ENCODE measurements at places on chromosomes 16 and 17.

GRCh38 chr17:48995974-48996721 lies 1.0 kb upstream of the IGF2BP1 start:
- no peak for DNase-seq

- DNase-seq = no peak
Measured at GRCh38 chr17:79465681-79466025, 145.2 kb downstream of the RBFOX3 start.

DNA sequence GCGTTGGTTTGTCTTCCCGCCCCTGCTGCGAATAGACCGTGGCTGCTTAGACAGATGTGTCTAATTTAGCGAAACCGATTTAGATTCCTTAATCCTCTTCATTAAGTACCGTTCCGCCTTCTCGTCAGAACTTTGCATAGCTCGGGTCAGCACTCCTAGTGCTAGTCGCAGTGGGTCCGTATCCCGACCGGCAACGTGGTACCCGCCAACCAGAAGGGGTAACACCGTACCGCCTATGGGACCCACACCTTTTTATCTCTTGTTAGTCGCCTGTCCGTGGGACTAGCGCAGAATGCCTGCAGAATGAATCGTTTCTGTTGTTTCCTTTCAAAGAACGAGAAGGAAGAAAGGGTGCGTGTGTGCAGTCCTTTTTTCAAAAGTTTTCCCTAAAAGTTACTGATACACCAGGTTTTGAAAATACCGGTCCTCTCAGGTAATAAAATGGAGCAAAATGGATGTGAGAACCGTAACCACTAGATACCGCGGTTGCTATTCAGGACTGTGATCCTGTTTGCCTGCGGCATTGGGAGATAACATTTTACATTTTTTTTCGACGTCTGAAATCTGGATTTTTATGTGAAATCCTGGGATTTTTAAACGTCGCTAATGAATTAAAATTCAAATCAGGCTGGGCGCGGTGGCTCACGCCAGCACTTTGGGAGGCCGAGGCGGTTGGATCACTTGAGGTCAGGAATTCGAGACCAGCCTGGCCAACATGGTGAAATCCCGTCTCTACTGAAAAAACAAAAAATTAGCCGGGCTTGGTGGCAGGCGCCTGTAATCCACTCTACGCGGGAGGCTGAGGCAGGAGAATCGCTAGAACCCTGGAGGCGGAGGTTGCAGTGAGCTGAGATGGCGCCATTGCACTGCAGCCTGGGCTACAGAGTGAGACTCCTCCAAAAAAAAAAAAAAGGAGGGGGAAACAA lies 998 bp upstream of the SRSF1 start:
- DNase-seq = no peak

DNA sequence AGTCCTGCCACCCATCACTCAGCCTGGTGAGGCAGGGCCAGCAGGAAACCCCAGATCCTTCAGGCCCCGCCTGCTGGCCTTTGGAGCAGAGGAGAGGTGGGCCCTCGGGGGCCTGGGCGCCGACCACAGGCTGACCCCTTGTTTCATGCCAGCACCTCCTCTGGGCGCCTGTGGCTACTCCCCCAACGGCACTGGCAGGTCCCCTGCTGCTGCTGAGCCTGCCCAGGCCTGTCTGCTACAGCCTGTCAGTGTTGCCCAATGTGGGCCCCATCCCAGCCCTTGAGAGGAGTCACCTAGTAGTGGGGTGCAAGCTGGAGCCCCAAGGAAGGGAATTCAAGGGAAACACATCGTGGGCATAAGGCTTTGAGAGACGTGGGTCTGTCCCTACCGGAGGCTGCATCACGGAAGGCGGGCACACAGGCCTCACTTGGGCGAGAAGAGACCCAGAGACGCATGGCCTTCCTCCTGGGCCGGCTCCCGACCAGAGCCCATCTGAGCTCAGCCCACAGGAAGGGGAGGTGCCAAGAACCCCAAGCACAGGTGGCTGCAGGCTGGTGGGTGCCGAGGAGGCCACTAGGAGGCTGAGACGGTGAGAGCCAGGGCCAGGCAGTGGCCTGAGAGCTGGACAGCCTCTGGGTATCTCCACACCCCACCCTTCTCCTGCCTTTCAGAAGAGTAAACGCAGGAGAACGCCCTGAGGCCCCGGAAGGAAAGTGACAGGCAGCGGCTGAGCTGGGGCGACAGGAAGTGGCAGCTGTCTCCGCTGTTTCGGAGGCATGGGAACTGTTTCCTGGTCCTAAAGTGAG lies 8.0 kb upstream of the FASN start:
- peak; percentile 48 for DNase-seq

DNA sequence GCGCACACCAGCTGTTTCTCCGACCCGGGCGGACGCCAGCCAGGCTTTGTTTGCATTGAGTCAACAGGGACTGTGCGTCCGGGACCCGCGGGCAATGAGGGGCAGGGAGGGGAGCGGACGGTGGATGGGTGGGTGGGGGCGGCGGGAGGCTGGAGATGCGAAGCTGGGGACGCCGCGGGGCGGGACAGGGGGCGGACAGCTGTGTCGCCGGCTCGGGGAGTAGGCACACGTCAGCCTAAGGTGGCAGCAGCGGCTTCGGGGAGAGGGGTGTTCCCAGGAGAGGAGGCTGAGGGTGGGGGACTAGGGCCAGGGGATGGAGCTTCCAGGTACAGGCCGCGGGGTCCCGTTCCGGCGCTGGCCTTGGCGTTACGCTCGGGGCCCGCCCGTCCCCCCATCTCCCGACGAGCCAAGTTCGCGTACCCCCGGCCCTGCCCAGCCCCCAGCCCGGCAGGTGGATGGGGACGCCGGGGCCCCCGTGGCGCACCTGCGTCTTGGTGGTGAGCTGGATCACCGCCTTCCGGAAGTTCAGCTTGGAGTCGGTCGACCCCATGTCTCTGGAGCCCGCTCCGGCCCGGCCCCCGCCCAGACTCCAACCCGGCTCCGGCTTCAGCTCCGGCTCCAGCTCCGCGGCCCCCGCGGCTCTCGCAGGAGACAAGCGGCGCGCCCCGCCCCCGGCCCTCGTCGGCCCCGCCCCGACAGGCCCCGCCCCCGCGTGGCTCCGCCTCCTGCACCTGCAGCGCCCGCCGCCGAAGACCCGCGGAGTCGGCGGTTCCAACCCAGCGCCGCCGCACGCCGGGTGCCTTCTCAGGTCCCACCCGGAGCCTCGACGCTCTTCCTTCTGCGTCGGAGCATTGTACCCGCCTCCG lies at the start of gene HID1:
Gene HID1, minus strand, starts transcription at position 653 of the 866 bp plus-strand sequence. Its CDS starts 103 bp downstream, at position 550.
- peak; percentile 78 for DNase-seq

GRCh38 chr17:63984651-63985386 lies 12.1 kb upstream of the SCN4A start:
- peak; percentile 39 for DNase-seq

- DNase-seq = no peak
Measured at GRCh38 chr16:11629071-11630030, 38.9 kb upstream of the SNN start.

DNA sequence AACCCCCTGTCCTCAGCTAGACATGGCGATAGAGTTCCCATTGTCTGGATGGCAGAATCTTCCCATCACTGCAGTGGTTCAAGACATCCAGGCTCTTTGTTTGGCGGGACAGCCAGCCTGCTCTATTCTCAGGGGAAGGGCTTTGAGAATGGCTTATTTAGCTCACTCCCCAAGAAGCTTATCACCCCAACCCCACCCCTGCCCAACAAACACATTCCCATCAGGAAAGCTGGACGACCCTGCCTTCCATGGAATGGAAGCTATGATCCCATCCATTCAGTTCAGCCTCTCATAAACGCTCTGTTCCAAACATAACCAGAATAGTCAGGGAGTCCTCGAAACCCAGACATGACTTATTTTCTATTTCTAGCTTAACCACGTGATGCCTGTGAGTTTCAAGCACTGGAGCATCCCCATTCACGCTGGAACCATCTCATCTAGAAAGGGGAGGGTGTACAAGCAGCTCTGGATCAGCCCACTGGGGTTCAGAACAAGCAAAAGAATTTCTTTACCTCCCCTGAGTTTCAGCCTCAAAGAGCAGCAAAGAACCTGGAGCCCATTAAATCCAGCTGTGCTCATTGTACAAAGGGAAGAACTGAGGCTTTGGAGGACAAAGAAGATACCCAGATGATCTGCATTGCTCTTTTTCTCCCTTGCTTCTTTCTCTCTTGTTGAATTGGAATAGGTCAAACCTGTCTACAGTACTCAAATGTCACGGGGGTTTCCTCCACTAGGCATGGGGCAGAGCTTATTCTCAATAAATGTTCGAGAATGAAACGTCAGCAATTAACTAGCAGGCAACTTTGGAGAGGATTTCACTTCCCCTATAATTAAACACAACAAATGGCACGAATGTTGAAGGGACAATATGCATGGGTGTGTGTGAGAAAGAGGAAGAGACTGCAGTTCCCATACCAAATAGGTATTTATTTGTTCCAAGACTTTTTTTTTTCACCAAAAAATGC lies 93.1 kb downstream of the XYLT1 start:
- no peak for DNase-seq

DNA sequence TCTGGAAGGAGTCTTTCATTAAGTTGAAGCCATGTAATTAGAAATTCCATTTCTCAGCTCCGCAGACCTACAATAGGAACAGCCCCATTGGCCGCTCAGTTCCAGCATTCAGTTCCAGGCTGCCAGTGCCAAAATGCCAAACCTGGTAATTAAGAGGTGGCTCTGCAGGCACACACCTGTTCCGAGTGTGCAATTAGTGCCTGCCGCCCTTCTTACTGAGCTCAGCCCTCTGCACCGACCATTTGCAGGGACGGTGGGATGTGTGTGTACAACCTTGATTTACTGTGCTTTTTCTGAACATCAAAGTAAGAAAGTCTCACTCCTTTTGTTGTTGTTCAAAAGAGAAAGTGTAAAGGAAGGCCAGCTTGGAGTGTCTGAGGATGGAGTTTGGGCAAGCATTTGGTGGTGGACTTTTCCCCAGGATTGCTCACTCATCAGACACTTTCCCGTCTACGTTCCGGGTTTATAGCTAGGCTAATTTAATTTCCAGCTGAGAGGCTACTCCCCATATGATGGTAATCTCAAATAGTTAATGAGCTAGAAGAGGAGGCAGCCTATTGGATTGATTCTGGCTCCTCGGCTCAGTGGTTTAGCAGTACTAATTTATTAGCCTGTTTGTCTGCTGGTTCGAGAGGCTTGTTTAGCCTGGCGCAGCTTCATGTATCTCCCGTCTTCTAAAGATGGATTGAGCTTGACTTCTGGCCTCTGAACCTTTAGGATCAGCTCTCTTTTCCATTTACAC lies 20.0 kb downstream of the HS3ST3B1 start:
- no peak for DNase-seq

DNA sequence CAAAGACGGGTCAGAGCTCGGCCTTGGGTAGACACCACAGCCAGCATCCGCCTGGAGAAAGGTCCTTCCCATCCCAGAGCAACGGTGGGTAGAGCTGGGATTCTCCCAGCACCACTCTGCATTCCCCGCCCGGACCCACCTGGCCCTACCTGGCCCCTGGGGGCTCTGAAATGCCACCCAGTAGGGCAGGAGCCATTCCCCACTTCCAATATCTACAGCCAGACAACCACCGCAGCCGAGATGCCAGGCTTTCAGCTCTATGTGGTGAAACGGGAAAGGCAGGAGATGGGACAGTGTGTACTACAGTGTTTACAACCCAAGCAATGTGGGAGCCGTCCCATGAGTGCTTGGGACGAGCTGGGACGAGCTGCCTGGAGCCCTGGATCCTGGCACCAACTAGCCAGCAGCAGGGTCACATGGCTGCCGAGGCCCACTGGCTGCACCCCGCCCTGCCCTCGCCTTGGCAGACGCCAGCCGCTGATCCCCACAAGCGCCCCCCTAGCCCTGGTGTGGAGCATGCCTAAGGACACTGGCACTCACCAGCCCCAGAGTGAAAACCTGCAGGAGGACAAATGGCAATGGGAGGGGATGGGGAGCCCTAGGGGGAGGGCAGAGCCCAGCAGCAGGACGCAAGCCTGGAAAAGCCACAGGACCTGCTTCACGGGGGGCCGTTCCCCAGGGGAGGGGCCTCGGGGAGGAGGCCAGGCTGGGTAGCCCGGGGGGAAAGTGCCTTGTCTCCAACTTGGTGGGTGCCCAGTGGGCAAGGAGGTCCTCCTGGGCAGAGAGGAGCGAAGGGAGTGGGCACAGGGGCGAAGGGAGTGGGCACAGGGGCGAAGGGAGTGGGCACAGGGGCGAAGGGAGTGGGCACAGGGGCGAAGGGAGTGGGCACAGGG lies 13.5 kb downstream of the TMC6 start:
- DNase-seq = no peak

GRCh38 chr17:30520436-30520835 lies 43.2 kb downstream of the GOSR1 start:
- no peak for DNase-seq
